ENCODE measurements at places on chromosomes 1 and 21.

DNA sequence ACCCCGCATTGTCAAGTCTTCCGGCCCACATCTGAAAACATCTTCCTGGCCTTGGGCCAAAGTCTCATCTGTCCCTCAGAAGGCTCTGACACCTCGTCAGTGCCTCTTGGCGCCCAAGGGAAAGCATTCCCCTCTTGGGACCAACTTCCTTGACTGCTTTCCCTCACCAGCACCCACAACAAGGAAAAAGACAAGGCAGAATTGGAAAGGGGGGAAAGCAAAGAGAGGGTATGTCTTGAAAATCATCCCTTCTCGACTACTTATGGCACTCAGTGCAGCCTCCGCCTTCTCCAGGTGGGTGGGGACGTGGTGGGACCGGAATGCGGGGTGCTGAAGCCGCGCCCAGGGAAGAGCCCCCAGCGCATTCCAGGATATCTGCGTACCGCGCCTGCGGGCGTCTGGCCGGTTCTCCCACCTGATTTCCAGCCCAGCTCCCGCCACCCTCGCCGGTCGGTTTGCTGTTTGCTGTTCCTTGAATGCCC is 554 bp upstream of the SLC39A1 start:
- peak; percentile 82 for DNase-seq

DNA sequence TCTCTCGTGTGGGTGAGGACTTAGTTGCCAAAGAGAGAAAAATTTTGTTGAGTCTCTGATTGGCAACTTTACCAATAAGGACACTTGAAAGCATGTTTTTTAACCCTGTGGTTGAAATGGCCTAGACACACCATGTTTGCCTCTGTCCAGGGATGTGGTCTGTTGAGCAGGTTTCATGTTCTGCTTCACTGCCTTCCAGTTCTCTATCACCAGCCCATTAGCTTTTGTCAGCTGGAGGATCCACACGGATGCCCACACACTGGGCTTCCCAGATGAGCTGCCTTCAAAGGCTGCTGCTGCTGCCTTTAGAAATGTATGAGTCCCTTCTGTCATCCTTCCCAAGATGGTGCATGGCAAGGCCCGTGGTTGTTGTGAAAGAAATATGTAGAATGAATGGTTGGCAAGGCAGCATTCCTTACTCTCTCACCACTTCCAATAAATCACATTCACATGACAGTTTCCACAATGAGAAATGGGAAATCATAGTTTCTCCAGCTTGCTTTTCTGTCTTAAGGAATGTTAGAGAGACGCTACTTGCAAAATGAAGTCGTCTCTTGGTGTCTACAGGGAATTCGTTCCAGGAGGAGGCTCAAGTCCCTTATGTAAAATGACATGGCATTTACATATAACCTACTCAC is 108.2 kb upstream of the SLC35F3 start:
- DNase-seq: no peak

- DNase-seq: no peak
Measured at GRCh38 chr1:205512059-205513045, 7.9 kb downstream of the CDK18 start.

DNA sequence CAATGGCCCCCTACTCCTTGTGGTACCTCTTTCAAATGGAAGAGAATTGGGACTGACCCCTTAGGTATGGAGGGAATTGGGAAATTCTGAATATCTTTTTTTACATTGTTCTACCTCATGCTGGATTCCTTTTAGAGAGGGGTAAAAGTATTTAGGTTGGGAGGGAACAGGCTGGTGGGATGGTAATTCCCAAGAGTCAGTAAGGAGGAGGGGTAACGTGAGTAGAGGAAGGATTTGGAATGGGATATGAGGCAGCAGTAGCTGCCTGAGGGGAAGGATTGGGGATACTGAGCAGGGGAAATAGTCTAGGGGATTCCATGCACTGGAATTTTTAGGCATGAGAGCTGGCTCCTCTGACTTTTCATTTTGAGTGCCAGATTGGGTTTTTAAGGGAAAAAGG is 3.8 kb upstream of the AADACL3 start:
- no peak for DNase-seq

DNA sequence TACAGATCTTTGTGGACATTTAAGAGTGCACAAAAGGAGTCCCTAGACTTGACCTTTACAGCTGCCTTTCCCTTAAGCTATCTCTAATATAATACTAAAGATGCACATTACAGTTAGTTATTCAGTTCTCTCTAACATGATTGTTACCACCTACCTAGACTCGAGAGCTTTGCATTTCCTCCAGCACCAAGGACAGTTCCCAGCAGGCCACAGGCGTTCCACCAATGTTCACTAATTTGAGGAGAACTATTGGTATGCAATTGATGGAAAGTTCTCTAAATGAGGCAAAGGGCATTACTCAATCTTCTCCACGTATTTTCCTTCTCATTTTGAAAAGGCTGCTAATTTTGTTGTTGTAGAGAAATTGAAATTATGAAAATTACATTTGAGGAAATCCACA is 5.4 kb upstream of the NTNG1 start:
- DNase-seq: no peak

All from SW480 (cell line).